AG08395 (cell line): ENCODE measurements at places on chromosomes 7 and 10.

DNA sequence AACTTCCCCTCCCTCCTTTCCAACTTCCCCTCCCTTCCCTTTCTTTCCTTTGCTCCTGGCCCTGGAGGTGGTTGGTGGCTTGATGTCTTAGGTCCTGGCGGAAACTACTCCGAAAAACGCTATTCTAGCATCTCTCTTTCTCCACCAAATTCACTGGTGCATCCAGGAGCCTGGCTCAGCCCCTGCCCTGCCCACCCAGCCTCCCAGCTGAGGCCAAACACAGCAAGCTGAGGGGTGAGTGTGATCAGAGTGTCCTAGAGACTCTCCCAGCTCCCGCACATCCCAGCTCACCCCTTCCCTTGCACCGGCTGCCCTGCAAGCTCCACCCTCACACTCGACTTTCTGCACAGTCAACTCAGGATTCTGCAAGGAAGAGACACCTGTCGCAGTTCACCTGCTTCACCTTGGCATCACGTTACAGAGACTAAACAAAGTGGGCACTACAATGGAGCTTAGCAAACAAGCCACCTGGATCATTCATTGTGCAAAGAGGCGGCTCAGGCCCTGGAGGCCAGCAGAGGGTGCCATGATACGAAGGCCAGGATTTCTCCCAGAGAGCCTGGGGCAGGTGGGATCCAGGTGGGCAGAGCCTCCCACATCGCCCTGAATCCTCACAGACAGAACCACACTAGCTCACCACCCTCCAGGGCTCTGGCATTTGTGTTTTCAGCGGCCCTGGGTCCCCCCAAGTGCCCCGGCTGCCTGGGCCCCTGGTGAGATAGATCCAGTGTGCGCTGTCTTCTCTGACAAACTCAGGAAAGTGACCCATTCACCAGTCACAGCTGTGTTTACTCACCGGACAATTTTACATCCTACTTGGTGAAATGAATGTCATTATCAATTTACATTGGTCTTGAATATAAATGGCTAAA lies 169.6 kb downstream of the TCERG1L start:
- DNase-seq, result no peak

DNA sequence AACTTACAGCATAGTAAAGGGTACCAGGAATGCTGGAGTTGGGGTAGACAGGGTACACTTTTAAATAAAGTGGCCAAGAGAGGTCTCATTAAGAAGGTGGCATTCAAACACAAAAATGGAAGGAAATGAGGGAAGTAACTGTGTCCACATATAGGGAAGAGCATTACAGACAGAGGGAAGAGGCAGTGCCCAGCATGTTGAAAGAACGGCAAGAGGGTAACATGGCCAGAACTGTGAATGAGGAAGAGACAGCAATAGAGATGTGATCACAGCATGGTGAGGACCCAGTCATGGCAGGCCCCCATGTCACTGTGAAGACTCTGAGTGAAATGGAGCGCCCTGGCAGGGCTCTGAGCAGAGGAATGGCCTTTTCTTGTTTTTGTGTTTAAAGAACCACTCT lies 35.1 kb upstream of the ZNRF2 start:
- no peak for DNase-seq

GRCh38 chr7:3836855-3837254 lies 535.8 kb downstream of the SDK1 start:
- no peak for DNase-seq

- DNase-seq, result no peak
These were observed 15.4 kb downstream of the MGAM start for GRCh38 chr7:142010952-142011548.

GRCh38 chr10:34192646-34193045 lies 622.5 kb downstream of the PARD3 start:
- DNase-seq, result no peak

GRCh38 chr7:131015657-131015958 lies 281.6 kb upstream of the KLF14 start:
- no peak for DNase-seq

DNA sequence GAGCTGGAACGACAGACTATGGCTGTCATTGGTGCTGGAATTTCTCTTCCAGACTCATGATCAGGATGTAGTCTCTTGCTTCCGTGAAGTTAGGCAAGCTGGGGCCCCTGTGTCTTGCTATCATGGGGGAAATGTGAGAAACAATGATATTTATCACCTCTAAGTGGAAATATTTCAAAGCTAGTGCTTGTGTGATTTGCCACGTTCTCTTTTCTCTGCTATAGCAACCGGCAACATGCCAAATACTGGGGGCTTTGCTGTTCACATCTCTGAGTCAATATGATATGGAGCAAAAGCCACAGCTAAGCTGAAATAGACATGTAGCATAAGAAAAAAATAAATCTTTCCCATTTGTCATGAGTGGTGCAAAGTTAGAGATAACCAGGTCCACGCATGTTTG lies 668.2 kb upstream of the IGFBP3 start:
- no peak for DNase-seq

GRCh38 chr7:76211216-76211615 lies 9.5 kb downstream of the SRRM3 start:
- DNase-seq, result no peak

DNA sequence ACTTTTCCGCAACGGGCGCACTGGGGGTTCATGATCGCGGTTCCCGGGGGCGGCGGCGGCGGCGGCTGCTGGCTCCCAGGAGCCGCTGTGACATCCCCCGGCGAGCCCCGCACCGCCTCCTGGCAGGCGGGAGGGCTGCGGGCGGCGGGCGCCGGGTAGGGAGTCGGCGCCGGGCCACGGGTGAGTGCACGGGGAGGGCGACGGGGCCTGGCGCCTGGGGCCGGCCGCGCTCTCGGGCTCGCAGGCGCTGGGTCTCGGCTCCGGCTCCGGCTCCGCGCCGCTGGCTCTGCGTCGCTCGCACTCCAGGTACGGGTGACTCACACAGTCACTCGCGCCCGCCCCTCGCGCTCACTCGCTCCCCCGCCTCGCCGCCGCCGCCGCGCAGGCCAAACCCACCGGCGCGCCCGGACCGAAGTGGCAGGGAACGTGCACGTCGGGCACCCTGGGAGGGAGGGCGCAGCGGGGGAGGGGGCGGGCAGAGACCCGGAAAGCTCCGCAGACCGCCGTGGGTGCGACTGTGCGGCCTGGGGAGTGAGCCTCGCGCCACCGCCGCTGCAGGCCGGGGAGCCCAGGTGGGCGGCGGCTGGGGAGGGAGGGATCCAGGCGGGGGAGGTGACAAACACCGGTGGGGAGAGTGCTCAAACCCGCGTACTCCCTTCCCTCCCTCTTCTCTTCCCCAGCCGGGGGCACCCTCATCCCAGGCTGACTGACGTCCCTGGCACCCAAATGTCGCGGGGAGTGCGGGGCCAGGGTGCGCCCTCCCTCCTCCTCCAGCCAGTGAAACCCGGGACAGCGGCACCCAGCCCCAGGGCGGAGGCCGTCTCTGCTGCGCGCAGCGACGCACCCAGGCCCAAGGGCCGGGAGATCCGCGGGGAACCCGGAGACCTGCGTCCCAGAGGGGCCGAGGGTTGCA lies 276.9 kb upstream of the NEBL start:
- DNase-seq, result no peak

DNA sequence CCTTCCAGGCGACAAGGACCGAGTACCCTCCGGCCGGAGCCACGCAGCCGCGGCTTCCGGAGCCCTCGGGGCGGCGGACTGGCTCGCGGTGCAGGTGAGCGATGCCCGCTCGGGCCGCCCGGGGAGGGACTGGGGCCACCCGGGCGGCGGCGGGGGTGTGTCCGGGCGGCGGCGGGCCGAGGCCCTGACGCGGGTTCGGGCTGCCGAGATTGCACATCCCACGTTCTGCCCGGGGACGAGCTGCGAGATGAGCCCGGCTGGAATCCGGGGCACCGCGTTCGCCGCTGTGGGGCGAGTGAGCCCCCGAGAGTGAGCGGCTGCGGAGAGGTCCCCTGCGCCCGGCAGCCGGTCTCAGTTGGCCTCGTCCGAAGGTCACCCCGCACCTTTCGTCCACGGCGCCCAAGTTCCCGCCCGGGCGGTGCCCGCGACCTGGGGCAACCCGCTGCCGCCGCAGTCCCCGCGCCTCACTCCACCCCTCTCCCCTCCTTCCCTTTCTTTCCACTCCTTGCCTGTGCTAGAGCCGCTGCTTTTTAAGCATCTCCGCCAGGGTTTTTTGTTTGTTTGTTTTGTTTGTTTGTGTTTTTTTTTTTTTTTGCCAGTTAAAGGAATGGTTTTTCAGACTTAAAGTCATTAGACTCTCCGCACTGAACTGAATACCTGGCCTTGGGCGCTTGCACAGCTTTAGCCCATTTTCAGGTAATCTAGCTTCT lies 515 bp downstream of the RALA start:
- no peak for DNase-seq

DNA sequence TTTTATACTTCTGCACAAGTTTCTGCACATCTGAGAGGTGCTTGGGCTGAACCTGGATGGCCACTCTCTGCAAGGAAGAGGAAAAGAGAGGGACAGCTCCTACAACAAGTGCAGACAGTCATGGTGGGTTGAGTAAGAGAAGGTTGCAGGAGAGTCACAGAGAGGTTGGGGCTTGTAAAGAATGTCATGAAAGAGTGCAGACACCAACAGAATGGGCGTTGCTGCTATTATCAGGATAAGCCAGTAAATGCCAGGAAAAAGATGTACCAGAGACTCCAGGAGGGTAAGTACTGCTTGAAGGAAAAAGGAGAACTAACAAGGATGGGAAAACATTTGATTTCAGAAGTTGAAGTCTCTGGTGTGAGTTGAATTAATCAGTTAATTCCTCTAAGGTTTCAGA lies 77.8 kb upstream of the NRP1 start:
- DNase-seq, result peak; percentile 32

- no peak for DNase-seq
These were observed 216.6 kb downstream of the AGMO start for GRCh38 chr7:15345216-15345615.

DNA sequence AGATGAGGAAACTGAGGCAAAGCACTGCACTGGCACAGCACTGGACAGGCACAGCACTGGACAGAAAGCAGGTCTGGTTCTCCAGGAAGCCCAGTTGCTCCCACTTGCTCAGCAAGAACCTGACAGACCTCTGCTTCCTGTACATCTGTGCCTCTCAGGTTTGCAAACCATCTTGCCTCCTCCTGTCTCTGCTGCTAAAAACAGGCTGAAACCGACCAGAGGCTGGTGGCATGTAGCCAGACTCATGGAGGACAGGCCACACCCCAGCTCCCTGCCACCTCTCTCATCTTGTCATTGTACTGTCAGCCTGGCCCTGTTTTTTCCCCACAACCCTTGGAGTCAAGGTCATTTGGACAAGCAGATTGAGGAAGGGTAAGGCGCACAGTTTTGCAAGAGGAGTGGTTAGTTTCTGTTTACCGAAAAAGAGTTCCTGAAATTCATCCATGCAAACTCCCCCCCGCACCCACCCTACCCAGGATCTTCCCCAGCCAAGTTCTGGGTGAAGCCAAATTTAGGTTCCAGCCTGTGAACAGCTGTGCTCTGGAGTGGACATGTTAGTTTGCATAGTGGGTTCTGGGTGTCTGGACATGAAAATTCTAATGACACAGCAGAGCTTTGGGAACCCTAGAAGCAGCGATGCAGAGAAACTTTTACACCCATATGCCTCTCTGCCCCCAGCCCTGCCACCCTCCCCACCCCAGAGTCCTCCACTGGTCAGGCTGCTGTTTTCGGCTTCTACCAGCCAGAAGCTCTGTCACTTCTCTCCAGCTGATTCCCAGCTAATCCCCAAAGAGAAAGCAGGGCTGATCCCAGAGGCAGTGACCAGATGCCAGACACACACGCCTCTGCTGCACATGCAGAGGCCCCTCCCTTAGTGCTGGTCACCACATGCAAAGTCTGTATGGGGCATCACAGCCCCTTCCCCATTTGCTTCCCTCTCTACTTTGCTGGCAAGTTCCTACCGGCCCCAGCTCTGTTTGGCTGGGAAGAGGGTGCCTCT lies 8.5 kb upstream of the C10orf105 start:
- peak; percentile 54 for DNase-seq

DNA sequence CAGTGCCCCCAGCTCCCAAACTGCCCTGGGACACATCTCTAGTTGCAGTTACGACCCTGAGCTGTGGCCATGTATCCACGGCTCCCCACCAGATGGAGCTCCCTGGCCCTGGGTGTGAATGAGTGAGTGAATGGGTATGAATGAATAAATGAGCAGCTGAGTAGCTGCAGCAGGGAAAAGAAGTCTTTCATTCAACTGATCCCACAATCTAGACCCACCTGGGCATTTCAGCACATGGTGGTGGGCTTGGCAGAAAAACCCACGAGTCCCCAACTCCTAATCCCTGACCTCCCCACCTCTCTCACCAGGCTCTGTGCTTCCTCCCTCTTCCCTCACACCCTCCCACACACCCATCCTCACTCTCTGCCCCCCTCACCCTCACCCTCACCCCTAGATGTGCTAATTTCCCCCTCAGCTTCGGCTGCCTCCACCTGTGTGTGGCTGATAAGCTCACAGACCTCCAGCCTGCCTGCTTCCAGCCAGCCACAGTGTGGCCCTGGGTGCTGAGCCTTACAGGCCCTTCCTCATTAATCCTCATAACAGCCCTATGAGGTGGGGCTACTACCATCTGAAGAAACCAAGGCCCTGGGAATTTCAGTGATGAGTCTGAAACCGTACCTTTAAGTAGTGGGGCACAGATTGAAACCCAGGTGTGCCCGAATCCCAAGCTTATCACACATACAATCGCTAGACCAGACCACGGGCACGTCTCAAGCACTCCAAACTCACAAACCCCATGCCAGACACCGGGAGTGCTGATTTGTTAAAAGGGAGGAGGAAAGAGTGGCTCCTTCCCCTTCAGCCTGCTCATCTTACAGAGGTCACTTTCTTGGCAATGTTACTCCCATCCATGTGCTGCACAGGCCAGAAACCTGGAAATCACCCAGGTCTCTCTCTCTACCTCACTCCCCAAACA lies 2.2 kb upstream of the ATP6V1F start:
- DNase-seq, result peak; percentile 67

- DNase-seq, result no peak
These were observed 68.3 kb downstream of the CREM start for GRCh38 chr10:35194906-35195305.

GRCh38 chr7:148347981-148348380 lies 242.6 kb upstream of the C7orf33 start:
- no peak for DNase-seq

GRCh38 chr10:43689007-43689491 lies 40.4 kb upstream of the ZNF32 start:
- DNase-seq, result no peak

- DNase-seq, result peak; percentile 51
These were observed 455.7 kb upstream of the KLF6 start for GRCh38 chr10:4240608-4241197.
